NCI-H1417 treated with DMSO at 0.1 percent for 48 hours (cell line): ENCODE measurements at places on chromosomes 6 and 20.

DNA sequence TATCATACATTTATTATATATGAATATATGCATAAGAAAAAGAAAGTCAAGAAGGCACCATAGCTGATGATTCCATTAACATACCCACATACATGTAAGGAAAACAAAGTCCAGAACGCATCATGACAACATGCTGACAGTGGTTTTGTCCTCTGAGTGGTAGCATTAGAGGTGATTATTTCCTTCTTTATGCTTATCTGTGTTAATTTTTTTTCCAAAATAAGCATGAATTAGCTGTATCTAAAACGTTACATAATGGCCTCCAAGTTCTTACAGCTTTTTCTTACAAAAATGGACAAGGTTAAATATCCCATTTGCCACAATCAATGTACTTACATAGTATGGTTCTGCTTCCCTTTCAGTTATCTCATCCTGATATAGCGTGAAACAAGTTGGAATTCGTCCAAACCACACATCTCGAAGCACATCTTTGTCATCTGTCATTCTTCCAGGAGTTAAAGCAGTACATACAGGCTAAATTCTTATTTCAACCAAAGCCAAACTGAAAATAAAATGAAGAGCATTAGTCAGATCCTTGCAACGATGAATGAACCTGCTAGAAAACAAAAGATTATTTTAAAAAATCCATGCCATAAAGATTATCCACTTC, 9.7 kb downstream of the ATG5 start:
- no peak for DNase-seq

DNA sequence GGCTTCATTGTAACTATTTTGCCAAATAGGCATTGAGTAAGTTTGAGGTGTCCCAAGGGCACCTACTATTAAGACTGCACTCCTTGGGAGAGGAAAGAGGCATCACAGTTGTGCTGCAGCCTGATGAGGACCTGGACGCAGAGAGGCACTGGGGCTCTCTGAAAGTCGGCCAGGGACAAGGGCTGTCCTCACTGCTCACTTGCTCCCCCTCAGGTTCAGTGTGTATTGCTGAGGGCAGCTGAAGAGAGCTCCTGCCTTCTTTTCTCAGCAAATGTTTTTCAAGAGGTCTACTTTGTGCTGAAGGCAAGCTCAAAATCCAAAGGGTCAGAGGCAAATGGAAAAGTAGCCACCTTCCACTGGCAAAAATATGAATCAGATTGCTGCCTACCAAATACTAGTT, 331.8 kb downstream of the RIMS1 start:
- no peak for DNase-seq

- no peak for DNase-seq
These were observed 7.0 kb downstream of the ADTRP start for GRCh38 chr6:11771473-11772048.

GRCh38 chr6:16766043-16766536, 4.8 kb upstream of the ATXN1 start:
- no peak for DNase-seq

GRCh38 chr6:6836609-6837406, 248.3 kb downstream of the LY86 start:
- DNase-seq: no peak

DNA sequence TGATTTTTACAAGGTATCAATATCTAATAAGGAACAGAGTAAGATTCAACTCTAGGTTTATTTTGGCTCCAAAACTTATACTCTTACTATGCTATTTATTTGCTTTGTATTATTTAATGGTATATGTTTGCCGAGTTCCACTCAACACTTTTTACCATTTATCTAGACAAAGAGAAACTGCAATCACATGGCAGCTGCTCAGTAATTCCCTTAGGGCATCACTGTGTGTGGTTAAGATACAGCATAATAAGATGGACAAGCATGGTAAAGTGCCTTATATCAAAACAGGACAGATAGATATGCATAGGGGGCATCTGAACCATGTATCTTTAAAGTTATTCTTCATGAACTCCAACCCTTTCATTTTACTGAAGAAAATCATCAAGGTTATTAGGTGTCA, 483.0 kb upstream of the ID4 start:
- DNase-seq: no peak

DNA sequence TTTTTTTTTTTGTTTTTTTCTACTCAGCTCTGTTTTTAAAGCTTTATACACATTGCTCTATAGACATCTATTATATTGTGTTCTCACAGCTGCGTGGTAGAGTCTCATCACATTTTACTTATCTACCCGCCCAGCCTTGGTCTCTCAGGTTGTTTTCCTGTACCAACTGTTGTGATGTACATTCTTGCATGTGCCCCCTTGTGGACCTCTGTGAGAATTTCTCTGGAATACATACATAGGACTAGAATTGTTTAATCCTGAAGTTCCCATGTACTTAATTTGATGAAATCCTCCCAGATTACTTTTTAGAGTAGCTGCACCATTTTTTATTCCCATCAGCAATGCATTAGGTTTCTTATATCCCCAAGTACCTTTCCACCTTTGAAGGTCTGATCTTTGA, 40.4 kb upstream of the TINAG start:
- DNase-seq: no peak

DNA sequence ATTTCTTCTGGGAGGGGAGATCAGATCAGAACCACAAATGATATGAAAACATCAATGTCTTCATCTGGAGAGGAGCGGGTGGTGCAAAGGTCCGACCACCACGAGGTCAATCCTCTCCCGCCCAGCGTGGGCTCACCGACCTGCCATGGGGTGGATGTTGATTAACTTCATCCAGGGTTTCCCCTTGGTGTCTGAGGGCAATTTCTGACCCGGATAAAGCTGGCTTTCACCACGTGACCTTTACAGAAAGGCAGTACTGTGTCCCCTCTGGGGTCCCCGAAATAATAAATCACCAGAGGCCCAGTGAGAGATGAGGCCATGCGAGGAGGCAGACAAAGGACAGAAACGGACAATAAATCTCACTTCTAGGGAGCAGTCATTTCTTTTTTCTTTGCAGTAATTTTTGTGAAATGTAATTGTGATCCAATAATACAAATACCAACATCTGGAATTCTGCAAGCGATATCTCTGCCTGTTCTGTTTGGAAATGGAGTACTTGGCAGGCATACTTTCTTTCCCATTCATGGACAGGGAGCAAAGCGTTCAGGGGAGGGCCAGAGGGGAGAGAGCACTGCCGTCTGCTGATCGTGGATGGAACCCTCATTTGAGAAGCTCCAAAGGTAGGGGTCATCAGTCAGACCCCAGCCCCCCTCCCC, 55.1 kb upstream of the APCDD1L start:
- DNase-seq: no peak

GRCh38 chr6:80676386-80676785, 569.9 kb downstream of the BCKDHB start:
- DNase-seq: no peak

DNA sequence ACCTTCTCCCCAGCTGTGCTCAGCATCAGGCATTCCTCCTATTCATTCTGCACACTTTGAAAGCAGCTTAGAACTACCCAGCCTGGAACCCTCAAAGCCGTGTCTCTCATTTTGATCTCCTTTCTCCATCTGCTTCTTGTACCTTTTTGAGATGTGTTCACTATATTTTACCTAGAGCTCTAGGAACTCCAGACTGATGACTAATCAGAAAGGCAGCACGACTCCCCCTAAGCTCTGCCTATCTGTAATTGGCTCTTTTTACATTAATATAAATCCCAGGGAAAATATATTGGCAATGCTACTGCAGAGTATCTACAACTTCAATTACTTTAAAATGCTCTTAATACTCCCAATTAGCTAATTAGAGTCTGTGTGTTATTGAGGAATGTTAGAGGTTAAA, 671.5 kb downstream of the CBLN4 start:
- DNase-seq: no peak

DNA sequence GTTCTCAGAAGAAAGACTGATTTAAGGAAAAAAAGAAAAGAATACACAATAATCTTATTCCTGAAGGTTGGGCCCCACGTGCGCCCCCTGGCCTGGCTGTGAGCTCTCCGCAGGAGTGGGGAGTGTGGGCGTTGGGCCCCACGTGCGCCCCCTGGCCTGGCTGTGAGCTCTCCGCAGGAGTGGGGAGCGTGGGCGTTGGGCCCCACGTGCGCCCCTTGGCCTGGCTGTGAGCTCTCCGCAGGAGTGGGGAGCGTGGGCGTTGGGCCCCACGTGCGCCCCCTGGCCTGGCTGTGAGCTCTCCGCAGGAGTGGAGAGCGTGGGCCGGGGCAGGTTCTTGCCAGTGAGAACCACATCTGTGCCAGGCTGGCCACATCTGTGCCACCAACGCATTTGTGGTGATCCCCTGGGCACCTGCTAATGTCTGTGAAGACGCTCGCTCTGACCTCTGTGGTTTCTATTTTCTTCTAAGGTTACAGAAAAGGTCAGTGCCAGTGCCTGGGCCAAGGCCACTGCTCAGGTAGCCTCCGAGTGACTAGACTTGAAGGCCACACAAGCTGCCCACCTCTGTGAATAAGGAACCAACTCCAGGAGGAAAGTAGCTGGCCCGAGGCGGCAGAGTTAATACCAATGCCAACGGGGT, 41.0 kb downstream of the WDR27 start:
- DNase-seq: no peak

DNA sequence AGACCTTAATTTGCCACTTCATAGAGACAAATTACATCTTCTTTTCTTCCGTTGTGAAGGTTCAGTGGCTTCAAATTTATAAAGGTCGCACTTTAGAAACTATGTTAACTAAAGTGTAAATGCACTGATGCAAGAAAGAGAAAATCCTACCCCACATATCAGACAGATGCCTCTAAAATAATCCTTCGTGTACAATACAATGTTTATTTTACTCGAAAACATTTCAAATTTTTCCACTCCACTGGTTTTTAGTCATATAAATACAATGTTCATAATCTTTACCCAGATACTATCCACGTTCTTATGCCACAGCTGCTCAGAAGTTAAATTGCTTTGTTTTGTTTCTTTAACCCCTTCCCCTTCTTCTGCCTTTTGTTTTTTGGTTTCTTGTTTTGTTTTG, 140.3 kb upstream of the LAMP5 start:
- no peak for DNase-seq

GRCh38 chr6:89180971-89181370, 35.1 kb downstream of the PM20D2 start:
- DNase-seq: no peak

GRCh38 chr6:33075208-33075567, 602 bp upstream of the HLA-DPB1 start:
- no peak for DNase-seq

DNA sequence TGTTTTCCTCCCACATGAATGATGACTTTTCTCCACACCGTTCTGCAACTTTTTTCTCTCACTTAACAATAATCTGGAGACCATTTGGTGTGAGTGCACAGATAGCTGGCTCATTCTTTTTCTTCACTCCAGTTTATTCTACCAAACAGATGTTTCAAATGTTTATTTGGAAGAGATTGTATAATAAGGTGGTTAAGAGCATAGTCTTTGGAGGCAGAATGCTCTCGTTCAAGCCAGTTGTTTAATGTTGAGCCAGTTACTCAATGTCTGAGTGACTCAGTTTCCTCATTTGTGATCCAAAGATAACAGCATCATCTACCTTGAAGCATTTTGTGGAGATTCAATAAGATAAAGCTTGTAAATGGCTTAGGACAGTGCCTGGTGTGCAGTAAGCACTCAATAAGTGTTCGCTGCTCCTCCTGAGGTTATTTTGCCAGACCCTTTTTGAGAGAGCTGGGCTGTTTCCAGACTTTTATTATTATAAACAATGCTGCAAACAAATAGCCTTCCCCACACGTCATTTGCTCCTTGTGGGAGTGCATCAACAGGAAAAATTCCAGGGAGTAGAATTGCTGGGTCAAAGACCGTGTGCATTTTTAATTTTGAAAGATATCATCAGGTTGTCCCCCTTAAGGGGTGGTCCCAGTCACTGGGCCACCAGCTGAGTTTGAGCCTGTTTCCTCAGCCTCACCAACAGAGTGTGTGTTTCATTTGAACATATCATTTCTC, 70.6 kb downstream of the VEGFA start:
- no peak for DNase-seq

DNA sequence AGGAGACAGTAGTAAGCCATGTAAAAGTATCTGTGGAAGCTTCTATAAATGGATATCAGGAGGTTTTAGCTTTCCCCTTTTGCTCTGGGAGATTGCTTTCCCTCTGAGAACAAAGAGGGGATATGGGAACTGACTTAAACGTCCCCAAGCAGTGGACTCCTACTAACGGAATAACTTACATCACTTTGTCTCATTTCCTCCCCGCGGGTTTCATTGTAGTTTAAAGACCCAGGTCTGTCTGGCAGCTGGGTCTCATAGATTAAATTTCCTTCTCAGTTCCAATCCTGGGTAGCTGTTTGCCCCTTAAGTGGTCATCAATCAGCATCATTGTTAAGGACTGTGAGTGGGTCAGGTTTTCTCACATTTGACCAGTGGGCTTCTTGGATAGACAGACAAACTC, 68.7 kb downstream of the PLAGL1 start:
- DNase-seq: no peak
